ENCODE measurements at places on chromosomes 2 and 18. TPM values are rescaled to one million over a fixed set of nuclear protein-coding genes. Genes with fewer than 3 reads are reported as not detected.

Gene DTNA
- 17.4 TPM for polyA plus RNA-seq

Gene GFPT1
- polyA plus RNA-seq = 31.0 TPM

Gene PJVK
- polyA plus RNA-seq = 19.3 TPM

Gene PRSS56
- not detected for polyA plus RNA-seq
